ENCODE measurements at places on chromosomes 1 and 21.

GRCh38 chr1:45206808-45207623 lies 611 bp upstream of the ZSWIM5 start:
- DNase-seq: no peak

DNA sequence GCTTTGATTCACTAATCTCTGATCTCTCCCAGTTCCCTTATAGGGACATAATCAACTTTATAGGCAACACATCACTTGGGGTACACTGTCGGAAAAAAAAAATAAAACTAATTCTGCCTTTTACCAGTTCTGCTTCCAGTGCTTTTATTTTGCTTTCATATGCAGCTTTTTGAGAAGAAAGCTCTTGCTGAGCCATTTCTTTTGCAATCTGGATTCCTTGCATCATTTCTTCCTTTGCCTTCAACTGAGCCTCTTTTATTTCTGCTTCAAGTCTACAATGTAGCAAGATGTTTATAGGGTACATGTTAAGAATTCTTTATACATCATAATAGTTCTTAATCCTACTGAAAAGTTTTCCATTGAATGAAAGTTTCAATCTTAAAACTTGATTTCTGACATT lies 30.6 kb downstream of the KIF14 start:
- no peak for DNase-seq

DNA sequence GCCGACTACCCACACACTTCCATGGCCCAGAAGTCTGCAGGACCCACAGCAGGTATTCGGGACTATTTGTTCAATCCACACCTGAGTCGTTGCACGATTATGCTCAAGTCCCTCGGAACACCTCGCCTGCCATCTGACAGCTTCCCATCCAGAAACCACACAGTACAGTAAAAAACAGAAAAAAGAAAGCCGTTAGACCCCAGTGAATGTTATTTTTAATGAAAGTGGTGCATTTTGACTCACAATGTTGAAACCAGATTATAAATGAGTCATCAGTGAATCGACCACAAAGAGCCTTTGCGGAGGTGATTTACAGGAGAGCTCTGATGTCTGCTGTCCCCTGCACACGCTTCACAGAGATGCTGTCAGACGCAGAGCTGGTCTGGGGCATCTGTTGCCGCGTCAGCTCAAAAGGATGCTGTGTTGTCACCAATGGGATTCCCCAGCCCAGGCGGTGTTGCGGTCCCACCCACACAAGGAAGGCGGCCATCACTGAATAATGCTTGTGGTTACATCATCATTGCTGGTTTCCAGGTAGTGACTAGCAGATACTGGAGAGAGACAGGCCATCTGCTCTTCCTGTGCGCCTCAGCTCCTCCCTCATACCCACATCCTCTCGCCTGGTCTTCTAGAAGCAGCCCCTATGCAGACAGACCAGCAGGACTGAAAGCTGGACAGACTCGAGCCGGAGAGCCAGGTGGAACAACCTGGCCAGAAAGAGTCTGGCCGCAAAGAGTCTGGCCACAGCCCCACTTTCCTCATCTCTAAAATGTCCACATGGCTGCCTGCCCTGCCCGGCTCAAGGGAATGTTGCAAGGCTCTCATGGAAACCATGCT lies 116.8 kb downstream of the TOMM20 start:
- no peak for DNase-seq

GRCh38 chr1:6200188-6200809 lies 904 bp upstream of the RPL22 start:
- no peak for DNase-seq

Data from Panc1 (cell line).